Activated CD8-positive, alpha-beta memory T cell treated with anti-CD3 and anti-CD28 coated beads, Interleukin-2, amount 50 U/mL, for 4 hours (primary cell): ENCODE measurements at places on chromosomes 2 and 18.

GRCh38 chr18:8858888-8859511 is 153.6 kb downstream of the MTCL1 start:
- no peak for DNase-seq

GRCh38 chr2:136065907-136066306 is 52.0 kb downstream of the CXCR4 start:
- no peak for DNase-seq

GRCh38 chr2:102550151-102550550 is 69.2 kb upstream of the SLC9A2 start:
- no peak for DNase-seq

DNA sequence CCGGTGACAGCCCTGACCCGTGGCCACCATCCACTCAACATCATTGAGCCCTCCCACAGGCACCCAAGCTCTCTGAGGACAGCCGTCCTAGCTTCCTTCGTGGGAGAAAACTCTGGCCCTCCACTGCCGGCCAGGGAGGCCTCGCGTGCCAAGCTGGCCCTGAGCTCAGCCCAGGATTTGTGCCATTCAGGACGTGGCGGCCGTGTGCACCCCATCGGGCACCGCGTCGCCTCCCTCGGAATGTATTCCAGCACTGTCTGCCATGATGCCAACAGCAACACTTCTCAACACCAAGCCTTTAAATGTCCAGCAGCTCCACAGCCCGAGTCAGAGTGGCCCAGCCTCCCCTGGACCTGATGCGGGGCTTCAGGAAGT is 35.7 kb downstream of the ZNF516 start:
- no peak for DNase-seq

DNA sequence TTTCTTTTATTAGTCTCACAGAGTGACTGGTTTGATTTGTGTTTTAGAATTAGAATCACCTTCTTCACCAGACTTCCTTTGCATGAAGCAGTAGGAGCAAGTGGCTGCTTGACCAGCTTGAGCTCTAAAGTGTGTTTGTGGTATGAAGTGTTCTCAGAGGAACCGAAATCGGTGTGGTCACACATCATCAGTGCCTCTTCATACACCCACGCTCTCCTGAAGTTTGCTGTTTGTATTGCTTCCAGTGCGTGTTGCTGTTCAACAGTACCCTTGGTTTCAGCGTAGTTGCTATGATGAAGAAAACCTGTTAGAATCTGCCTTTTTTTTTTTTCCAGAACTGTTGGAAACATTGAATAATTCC is 77.9 kb downstream of the LIMS1 start:
- peak; percentile 22 for DNase-seq

DNA sequence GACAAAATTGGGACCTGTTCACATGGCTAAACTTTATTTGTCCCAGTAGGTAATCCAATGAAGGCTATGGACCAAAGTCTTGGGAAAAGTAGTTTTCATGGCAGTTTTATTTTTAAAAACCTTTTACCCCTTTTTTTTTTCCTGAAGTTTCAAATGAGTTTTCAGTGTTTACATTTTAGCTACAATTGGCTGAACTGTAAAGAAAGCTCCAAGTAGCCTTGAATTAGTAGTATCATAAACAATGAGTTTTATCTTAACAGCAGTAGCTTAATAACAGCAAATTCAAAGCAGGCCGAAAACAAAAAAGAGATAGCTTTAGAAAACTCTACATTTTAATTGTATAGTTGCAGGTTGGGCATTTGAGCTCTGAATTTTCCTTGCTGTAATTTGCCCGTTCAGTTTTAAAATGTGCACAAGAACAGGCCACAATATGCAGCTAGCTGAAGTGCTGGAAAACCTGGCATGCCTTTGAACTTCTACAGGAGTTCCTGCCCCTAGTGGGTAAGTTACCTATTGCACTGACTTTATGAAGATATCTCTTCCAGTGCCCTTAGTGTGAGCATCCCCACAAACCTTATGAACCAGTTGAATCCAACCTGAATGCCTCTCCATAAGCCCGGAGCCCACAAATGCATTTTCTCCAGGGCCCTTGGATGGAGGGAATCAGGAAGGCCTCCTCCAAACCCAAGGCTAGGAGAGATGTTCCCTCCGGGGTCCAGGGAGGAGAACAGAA is 106.7 kb downstream of the XRCC5 start:
- DNase-seq: no peak

GRCh38 chr2:134836986-134837385 is 1.4 kb upstream of the ACMSD start:
- no peak for DNase-seq

- peak; percentile 12 for DNase-seq
Observed at GRCh38 chr2:239830121-239831000, 194.8 kb downstream of the NDUFA10 start.

DNA sequence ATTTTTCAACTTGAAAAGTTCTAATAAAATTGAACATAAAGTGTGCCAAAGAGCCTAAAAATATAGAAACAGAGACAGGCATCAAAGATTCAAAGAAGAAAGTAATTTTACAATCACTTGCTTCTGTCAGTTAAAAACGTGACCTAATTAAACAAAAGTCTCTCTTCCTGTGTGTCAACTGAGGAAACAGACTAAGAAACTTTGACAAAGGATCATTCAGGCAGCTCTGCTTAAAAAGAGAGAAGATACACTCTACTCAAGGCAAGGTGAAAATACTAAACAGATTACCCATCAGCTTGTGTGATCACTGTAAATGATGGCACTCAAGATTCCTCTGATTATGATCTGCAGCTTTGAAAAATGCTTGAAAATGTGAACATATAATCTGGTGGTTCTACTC is 47.8 kb downstream of the DYM start:
- DNase-seq: no peak

GRCh38 chr2:203871371-203871983 is 3.9 kb downstream of the CTLA4 start:
- DNase-seq: no peak

- no peak for DNase-seq
Observed at GRCh38 chr2:220212296-220213080, 585.1 kb downstream of the SLC4A3 start.

GRCh38 chr2:155965415-155966063 is 367.0 kb downstream of the NR4A2 start:
- no peak for DNase-seq

DNA sequence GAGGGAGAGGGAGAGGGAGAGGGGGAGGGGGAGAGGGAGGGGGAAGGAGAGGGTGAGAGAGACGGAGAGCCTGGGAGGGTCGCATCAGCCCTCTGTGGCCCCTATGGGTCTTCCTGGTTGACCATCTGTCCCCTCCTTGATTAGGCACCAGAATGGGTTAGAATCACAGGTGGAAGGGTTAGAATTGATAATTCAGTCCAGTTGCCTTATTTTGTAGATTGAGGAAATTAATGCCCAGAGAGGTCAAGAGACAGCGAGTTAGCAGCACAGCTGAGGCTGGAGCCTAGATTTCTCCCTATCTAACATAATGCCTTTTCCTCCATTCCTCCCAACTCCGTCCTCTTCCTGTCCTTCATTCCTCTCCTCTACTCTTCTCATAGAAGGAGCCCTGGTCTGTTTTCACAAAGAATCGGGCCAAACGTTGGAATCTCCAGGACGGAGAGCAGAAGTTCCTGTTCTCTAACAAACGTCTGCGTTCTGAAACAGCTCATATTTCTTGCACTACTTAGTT is 338 bp upstream of the THUMPD2 start:
- no peak for DNase-seq

DNA sequence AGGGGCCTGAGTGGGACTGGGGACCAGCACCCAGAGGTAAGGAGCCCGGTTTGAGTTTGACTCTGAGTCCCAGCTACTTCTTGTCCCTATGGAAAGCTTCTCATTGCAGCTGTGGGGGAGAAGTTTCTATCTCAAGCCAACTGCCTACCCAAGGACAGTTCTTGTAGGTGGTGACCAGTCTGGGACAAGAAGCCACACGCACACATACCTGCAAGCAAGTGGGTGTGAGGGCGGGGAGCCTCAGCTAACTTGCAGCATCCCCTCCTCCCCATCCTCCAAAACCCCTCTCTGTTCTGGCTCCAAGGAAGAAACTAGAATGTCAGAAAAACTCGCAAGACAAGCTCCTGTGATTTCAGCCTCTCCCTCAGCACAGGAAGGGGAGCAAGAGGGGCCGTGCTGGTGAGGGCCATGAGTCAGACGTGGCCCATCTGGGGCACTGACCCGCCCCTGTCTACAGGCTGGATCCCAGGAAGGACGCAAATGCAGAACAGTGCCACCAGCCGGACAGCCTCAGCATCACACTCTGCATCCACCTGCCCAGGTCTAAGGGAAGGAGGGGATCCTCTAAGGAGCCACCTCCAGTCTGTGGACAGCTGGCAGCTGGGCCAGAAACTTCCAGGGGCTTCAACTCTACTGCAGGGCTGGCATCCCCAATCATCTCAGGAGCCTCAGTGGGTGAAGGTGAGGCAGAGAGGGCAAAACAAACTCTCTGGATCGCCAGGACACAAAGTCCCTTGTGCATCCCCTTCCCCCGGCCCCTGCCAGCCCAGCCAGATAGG is 103.4 kb downstream of the TNS1 start:
- no peak for DNase-seq

DNA sequence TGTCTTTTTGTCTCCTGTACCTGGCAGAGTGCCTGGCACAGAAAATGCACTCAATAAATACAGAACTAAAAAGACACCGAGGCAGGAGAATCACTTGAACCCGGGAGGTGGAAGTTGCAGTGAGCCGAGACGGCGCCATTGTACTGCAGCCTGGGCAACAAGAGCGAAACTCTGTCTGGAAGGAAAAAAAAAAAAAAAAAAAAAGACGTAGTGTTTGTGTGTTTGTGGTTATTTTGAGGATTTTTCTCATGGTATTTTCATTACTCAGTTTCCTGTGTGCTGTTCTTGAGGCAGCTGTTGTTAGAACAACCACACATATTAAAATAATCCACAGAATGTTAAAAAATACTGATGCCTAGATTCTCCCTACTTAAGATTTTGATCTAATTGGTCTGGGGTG is 519.2 kb upstream of the SPHKAP start:
- DNase-seq: no peak

DNA sequence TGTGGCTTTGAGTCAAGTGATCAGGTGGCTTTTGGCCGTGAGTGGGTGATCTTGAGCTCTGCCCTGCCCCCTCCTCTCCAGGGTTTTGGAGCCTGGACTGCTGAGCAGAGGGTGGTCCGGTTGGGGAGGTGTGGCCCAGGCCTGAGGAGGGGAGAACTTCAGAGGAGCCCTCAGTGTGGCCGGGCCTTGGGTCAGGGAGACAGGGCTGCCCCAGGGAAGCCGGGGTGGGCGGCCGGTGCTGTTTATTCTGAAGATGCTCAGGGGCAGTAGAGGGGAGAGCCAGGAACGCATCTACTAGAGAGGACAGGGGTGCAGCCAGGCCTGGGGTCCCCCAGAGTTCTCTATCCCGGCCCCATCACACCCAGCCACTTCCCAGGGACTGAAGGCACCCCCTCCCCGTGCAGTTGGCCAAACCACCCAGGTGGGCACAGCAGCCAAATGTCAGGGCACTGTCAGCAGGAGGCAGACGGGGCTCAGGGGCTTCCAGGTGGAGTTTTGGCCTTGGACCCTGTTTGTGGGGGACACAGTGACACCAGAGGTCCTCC is 963 bp downstream of the ERFE start:
- DNase-seq: no peak

GRCh38 chr2:29240601-29241000 is 125.4 kb downstream of the CLIP4 start:
- DNase-seq: no peak

- no peak for DNase-seq
Observed at GRCh38 chr18:8411492-8411891, 197.7 kb upstream of the RAB12 start.

GRCh38 chr2:59237311-59237710 is 996.2 kb upstream of the FANCL start:
- no peak for DNase-seq

- DNase-seq: no peak
Observed at GRCh38 chr2:14536976-14537375, 95.5 kb upstream of the LRATD1 start.

- no peak for DNase-seq
Observed at GRCh38 chr2:108182489-108182888, 57.3 kb upstream of the SULT1C3 start.

DNA sequence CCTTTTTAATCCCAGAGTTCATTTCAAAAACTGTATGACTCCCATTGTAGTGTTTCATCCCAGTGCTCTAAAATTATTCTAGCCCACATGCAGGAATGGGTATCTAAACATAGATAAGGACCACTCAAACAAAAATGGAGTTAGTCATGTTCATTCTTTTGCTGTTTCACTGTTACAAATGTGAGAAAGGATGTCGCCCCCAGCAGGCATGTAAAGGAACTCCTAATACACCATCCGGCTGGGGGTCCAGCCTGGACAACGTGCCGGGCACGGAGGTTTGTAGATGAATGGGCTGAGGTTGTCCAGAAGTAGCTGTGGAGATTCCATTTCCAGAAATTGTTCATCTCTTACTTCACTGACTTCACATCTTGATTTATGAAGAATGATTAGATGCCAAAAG is 101.9 kb upstream of the RAB12 start:
- DNase-seq: no peak

DNA sequence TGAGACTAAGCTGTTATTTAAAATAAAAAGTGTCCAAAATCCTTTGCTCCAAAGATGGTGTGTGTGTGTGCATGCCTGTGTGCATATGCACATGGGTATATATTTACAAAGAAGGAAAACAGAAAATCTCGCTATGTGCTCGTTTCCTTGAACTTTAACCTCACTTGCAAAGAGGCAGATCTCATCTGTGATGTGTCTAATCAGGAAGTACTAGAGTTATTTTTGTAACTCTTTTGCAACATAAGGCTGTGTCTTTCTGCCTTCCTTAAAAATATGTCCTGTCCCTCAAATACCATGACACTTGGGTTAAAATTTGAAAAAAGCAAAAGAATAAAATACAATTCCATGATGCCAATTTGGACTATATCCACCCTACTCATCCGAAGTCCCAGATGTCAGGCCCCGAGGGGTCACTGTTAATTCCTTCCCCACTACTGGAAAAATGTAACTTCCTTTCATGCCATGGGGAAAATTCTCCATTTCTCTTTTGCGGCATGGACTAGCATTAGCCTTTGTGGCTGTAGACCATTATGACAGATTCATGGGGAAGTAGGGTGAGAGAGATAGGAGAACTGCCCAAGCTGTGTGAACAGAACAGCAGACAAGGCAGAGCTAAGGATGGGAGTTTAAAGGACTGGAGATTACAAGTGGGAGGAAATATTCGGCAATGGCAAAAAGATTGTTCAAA is 191.3 kb downstream of the MYO1B start:
- no peak for DNase-seq

GRCh38 chr2:132837769-132838168 is 167.8 kb upstream of the LYPD1 start:
- DNase-seq: no peak

- DNase-seq: no peak
Observed at GRCh38 chr18:73614812-73615211, 532.8 kb downstream of the FBXO15 start.
